NCI-H774 (cell line): ENCODE measurements at places on chromosomes 16 and 17.

- no peak for DNase-seq
These were observed 54.2 kb downstream of the TMEM100 start for GRCh38 chr17:55668312-55668920.

GRCh38 chr17:10224582-10225195 is 26.3 kb upstream of the GAS7 start:
- no peak for DNase-seq

GRCh38 chr17:27230996-27231395 is 62.9 kb upstream of the WSB1 start:
- no peak for DNase-seq

DNA sequence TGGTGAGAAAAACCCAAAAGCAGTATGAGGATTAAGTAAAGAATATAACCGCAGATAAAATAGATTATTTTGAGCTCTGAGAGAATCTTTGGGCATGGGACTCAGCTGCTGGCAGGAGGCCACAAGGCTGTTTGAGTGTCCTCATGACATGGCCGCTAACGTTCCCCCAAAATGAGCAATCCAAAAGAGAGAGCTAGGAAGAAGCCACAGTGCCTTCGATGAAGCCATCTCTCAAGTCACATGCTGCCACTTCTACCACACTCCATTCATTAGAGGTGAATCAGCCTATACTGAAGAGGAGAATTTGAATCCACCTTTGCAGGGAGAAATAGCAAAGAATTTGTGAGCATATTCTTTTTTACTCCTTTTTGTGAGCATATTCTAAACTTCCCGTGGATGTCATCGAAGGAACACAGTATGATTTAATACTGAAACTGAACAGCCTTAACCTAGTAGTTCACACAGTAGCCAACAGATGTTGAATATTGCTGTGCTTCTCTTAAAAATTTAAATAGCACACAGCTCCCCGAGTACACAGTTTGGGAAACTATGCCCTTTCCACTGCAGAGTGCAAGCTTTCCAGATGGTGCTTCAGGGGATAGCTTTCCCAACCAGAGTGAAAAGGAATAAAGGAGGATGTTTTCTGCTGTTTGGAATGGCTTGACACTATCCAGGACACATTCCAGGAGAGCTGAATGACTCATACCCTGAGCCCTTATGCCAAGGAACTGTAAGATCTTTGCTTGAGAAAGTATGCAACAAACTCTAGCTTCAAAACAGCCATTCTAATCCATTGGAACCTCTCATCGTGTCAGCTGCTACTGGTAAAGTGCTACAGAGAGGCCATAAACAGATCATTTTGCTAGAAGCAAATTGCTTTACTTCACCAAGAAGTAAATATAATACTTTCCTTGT is 33.9 kb downstream of the ANKFY1 start:
- no peak for DNase-seq

GRCh38 chr16:88734361-88734728 is 28.0 kb downstream of the CTU2 start:
- DNase-seq, result no peak

GRCh38 chr16:77555791-77556190 is 121.0 kb upstream of the ADAMTS18 start:
- DNase-seq, result no peak

DNA sequence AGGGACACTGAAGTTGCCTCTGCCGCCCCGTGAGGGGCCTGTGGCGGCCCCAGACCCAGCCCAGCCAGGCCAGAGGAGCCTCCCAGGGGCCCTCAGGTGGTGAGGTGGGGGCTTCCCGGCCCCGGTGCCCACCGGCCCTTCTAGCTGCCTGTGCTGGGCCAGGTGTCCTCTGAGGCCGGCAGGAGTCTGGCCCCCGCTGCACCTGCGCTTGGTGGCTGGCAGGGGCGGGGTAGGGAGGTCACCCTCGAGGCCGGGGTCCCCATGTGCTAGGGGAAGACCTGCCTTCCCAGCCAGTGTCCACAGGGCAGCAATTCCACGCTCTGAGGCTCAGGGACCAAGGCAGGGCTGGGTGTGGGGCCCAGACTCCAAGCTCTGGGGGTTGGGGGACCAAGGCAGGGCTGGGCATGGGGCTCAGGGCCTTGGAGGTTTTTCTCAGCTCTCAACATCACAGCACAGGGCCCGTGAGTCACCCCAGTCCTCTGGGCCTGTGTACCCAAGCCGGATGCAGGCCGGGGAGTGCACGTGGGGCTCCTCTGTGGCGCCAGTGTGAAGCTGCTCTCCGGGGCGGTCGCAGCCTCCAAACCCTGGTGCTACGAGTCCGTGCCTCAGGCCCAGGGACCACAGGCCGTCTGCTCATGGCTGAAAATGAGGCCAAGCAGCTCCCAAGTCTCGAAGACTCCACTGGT is 1.3 kb upstream of the CCDC154 start:
- no peak for DNase-seq

GRCh38 chr17:59387351-59388068 is 56.1 kb downstream of the YPEL2 start:
- no peak for DNase-seq

DNA sequence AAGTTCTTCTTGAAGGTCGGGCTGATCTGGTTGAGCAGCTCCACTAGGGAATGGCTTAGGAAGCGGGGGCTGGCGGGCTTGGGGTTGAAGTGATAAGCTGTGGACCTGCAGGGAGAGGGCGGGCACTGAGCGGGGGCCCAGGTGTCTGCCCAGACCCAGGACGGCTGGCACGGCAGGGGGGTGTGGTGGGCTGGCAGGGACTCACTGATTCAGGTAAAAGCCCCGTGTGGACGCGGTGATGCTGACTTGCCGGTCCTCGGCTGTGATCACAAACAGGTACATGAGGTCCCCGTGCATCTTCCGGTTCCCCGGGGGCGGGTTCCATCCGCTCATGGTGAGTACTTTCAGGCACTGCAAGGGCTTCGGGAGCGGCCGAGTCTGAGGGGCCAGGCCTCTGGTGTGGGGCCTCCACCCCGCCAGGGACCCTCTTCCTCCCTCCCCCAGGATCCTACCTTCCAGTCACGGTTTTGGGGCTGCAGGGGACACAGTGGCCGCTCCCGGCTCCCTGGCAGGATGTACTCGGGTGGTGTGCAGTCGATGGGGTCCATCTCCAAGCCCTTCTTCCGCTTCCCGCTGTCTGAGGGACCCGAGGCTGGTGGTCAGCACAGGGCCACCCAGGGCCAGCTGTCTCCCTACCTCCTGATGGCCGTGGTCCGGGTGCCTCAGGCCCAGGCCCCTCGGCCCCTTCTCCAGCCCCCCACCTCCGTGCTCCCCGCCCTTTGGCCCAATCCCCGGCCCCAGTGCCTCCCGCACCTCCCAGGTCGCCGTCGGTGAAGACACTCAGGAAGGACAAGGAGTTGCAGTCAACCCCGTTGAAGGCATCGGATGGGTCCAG is 10.2 kb downstream of the CLUH start:
- no peak for DNase-seq

DNA sequence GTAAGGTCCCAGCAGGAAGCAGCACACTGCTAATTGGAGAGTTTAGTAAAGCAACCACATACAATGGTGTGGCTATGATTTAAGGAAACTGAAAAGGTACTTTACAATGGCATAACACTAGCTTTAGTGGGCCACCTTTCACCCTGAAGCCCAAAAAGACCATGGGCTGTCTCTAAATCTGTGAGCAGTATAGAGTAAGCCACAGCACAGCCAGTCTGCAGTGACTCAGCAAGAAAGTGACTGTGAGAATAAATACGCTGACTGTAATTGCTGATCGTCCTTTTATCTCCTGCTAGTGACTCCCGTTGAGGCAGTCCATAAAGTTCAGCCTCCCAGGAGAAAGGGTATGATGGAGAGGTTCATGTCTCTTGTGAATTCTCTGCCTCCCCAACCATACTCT is 679.8 kb upstream of the KIF2B start:
- peak; percentile 46 for DNase-seq

DNA sequence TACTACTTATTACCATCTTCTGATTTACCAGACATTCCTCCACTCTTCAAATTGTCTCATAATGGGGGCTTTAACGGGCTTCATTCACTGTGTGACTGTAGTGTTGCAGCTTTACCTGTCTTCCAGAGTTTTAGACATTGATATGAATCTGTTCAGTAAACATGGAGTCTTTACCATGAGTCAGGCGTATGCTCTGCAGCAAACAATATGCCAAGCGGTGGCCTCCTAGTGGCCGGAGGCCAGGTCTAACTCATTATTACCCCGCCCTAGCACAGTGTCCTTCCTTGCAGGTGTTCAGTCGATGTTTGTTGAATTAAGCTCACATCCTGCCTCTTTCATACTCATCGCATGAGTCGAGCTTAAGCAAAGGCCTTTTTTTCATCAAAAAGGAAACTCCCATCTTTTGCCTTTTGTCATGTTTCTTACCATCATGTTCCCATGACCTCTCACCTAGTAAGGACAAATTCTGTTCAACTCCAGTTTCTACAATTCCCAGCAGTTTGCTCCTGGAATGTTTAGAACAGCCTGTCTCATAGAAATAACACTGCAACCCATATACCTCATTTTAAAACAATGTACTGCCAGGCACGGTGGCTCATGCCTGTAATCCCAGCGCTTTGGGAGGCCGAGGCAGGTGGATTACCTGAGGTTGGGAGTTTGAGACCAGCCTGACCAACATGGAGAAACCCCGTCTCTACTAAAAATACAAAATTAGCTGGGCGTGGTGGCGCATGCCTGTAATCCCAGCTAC is 39.4 kb downstream of the TUBD1 start:
- DNase-seq, result peak; percentile 84

DNA sequence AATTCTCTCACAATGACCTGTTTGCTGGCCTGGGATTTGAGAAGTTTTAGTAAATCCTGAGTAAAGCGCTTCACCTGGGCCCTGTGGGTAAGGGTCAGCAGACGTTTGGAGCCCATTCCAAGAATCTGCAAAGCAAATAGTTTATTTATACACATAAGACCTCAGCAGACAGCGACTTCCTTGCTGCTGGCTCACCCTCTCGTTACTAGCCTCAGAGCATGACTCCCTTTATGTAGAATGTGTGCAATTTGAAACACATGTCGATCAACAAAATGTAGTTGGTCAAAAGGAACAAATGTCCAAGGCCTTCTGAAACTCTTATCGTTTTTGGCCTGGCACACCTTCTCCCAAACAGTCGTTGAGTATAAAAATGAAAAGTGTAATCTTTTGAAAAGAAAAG is 31.3 kb downstream of the MARF1 start:
- DNase-seq, result no peak

DNA sequence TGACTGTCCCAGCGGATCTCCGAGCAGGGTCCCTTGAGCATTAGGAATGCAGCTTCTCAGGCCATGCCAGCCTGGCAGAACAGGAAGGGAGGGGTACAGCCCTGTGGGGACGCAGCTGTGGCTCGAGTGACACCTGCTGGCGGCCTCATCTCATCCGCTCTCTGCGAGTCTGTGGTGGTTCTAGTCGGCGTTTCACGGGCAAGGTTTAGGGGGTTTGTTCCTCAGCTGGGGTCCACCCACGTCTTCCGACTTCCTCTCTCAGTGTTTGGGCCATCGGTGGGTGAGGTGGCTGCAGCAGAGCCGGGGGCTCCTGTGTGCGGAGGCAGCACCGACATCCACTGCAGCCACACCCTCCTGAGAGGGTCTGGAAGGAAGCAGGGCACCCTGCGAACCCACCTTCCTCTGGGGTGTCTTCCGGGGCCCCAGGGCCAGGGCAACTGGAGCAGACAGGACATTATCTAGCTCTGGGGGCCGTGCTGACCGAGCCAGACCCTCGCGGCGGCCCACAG is 33.3 kb downstream of the JPH3 start:
- DNase-seq, result no peak

DNA sequence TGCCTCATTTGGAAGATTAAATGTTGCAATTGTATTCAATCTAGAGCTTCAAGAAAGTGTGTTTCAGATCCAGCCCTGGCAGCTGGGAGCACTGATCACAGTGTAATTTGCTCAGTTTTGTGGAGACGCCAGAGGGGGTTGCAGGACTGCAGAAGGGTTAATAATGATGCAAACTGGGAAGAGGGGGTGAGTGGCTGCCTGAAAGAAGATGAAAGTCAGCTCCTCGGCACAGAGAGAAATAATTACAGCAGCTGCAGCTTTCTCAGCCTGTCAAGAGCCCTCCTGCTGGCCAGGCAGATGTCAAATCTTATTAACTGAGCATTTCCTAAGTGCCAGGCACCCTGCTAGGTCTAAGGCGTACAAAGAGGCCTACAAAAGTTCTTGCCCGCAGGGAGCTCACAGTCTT is 97.7 kb downstream of the ZNF18 start:
- no peak for DNase-seq

GRCh38 chr16:57759541-57760356 is 24.2 kb downstream of the KATNB1 start:
- no peak for DNase-seq

DNA sequence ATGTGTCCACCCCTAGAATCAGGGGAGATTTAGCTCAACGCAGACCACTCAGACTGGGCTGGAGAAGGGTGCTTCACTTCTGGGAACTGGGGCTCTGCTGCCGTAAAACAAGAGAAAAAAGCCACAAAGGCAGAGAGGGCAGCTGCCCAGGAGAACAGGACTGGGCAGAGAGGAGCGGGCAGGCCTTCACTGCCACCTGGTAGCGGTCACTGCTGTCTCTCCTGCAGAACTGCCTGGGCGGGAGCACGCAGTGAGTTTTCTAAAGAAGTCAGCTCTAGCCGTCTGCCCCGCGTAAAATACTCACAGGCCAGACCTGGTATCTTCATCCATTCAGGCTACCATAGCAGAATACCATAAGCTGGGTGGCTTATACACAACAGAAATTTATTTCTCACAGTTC is 103.8 kb downstream of the AMFR start:
- DNase-seq, result no peak

DNA sequence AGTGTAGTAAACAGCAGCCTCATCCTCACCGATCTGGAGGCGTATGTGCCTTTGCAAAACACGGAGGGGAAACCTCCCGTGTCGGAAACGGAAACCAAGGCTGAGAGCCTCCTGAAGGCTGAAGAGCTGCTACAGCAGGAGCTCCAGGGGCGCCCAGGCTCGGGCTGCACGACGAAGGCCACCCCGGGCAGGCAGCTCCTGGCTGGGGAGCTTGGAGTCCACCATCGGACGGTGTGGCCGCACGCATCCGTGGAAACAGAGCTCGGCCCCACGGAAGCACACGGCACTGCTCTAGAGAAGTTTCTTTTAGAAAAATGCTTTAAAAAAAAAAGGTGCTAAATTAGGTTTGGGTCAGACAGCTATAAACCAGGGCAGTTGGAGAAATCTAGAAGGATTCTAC is 71.5 kb downstream of the ZNF778 start:
- no peak for DNase-seq

DNA sequence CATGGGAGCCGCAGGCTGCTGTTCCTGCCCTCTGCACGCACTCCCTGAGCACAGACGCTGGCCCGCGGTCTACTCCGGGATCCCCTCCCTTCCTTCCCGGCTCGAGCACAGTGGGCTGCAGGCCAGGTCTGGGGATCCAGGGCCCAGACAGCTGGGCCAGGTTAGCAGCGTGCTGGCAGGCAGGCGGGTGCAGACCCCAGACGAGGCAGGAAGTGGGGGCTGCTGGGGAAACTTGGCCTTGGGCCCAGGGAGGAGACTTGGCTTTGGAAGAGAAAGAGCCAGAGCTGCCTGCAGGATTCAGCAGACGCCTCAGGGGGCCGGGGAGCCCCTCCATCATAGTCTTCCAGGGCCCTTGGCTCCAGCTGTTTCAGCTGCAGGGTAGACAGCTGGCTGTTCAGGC is 30.2 kb upstream of the ABCC3 start:
- DNase-seq, result no peak

GRCh38 chr17:56919717-56920116 is 5.9 kb upstream of the TRIM25 start:
- no peak for DNase-seq

GRCh38 chr16:11151885-11152629 is 103.9 kb downstream of the SOCS1 start:
- no peak for DNase-seq
